ENCODE measurements at places on chromosomes 4 and X. TPM values are rescaled to one million over a fixed set of nuclear protein-coding genes. Genes with fewer than 3 reads are reported as not detected.

GRCh38 chr4:8135666-8136065 is 22.9 kb downstream of the ABLIM2 start:
- DNase-seq, result no peak

DNA sequence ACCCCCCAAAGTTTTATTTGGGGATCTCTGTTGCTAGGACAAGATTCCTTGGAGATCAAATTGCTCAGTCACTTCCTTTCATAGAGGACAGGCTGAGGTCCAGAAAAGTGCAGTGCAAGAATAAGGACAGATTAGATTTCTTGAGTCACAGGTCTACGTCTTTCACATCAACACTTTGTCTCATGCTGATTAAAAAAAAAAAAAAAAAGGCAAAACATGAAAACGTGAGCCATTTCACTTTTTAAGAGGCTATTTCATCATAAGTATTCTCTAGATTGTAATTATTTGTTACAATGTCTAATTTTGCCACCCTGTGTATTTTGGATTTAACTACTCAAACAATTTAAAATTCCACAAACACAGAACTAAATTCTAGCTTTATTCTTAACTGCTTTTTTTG is 647.0 kb downstream of the TRAM1L1 start:
- no peak for DNase-seq

Gene MAGEA11
- not detected for total RNA-seq

DNA sequence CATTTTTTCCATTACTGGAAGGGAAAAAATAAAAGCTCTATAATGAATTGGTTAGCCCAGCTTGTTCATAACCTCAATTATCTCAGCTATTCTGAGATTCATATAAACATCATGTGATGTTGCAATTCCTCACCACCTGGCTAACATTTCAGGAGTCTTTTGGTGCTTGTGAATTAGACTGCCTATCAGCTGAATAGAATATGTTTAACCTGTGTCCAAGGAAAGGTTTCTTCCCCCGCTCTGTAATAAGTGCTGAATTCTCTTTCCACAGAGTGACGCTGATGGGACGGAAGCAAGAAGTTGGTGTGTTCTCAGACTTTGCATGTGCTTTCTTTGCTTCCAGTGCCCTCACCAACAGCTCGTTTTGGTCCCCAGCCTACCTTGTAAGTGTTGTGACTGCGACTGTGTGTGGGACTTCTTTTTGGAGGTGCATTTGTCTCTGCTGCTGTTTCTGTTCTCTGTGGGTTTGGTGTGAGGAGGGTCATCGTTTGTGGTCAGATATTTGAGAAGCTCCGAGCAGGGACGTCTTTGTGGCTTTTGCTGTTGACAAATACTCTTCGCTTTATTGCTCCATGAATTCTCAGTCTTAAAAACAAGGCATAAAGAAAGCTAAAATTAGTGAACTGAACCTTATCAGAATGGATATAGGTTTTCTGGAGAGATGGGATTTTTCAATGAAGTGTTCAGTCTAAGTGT is 61.7 kb downstream of the PPARGC1A start:
- DNase-seq, result no peak

DNA sequence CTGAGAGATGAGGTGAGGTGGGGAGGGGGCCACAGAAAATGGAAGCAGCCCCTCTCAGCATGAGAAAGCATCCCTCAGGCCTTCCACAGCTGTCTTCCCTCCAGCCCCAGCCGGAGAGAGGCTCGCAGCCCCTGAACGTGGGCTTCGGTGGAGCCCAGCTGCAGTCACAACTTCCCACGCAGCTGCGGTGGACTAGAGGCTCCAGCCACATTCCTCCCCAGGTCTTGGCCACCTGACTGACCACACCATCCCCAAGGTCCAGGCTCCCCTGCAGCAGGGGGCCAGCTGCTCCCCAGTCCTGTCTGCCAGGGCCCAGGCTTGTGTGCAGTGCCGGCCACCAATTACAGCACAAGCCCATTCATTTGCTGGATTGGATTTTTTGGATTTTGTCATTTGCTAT is 212.3 kb upstream of the BCOR start:
- no peak for DNase-seq

- no peak for DNase-seq
These were observed 303.2 kb downstream of the TEX13C start for GRCh38 chrX:125622899-125623298.

DNA sequence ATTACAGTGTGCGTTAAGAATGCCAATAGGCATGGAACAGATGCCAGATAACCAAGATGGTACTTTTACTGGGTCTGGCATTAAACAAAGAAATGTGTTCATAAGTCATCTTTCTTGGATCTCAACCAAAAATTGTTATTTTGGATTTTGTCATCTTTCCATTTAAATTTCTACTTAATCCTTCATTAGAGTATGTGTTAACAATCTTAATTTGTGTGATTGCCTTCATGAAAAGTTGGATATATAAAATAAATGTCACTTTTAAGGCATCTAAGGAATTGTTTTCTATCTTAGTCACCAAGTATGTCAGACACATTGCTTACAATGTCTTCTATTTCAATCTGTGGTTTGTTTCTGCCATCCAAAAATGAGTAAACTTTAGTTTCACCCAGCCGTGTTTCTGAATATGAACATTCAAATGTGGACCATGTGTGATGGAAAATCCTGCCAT is 87.5 kb downstream of the PALLD start:
- no peak for DNase-seq

Gene GCNA
- 3.3 TPM for total RNA-seq

DNA sequence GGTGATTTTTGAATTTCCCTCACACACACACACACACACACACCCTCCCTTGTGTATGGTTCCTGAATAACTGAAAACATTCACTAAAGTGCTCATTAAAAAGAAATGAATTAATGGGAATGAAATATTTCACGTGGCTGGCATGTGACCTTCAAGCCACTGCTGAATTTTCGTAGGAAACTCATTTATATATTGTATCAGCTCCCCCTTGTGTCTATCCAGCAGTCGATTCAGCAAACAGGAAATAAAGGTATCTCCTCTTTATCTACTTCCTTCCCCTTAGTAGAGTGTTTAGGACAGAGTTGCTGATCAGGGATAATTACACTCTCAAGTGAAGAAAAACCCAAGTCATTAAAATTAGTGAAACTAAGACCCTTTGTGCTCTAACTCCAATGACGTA is 912.6 kb upstream of the LCORL start:
- DNase-seq, result no peak

- DNase-seq, result no peak
These were observed 421 bp upstream of the PLAC1 start for GRCh38 chrX:134658760-134659023.

GRCh38 chr4:3145234-3145924 is 70.9 kb downstream of the HTT start:
- no peak for DNase-seq

DNA sequence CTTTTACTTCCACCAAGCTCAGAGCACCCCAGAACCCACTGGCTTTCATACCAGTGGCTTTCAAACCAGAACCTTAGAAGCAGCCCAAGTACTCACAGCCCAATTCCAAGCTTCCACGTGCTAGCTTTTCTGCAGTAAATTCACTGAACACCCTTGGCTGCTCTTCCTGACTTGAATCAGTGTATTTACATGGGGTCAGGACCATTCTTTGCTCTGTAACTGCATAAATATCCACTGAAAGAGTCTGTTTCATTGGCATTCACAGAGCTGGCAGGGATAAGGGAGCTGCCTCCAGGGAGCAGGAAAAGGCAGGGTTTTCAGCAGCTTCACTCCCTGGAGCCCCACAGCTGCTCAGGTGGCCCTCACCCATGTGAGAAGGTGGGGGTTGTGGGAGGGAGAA is 43.8 kb downstream of the RAI2 start:
- DNase-seq, result no peak

Gene ERAS
- total RNA-seq, result not detected

DNA sequence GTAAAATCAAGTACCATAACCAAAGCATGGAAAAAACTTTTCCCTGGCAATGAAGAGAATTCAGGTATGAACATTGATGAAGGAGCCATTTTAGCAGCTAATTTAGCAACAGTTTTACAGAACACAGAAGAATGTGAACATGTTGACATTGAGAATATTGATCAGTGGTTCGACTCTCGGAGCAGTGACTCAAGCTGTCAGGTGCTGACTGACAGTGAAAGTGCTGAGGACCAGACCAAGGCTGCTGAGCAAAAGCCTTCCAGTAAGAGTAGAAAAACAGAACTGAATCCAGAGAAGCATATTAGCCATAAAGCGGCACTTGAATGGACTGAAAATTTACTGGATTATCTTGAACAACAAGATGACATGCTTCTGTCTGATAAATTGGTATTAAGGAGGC is 2.8 kb downstream of the TIGD2 start:
- DNase-seq, result no peak

Measured in activated CD4-positive, alpha-beta T cell treated with anti-CD3 and anti-CD28 coated beads, Interleukin-2, amount 10 ng/mL, durations not matched to agents 24 days and 14 days (primary cell).